Central memory CD4-positive, alpha-beta T cell (primary cell): ENCODE measurements at places on chromosomes 3 and 15.

GRCh38 chr3:97822359-97822775 is 556 bp downstream of the CRYBG3 start:
- peak; percentile 7 for DNase-seq

DNA sequence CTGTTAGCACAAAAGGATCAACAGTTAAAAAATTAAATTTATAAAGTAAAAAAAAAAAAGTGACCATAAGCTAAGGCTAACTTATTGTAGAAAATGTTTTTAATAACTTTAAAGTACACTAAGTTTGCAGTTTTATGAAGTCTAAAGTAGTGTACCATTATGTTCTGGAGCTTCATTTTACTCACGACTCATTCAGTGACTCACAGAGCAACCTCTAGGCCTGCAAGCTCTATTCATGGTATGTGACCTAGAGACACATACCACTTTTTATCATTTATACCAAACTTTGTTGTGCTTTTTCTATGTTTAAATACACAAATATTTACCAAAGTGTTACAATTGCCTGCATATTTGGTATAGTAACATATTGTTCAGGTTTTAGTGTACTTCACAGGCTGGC is 1552.3 kb downstream of the OTOL1 start:
- DNase-seq = no peak

GRCh38 chr15:87733541-87733941 is 523.0 kb downstream of the NTRK3 start:
- no peak for DNase-seq

GRCh38 chr15:85563328-85563727 is 182.9 kb downstream of the AKAP13 start:
- no peak for DNase-seq

DNA sequence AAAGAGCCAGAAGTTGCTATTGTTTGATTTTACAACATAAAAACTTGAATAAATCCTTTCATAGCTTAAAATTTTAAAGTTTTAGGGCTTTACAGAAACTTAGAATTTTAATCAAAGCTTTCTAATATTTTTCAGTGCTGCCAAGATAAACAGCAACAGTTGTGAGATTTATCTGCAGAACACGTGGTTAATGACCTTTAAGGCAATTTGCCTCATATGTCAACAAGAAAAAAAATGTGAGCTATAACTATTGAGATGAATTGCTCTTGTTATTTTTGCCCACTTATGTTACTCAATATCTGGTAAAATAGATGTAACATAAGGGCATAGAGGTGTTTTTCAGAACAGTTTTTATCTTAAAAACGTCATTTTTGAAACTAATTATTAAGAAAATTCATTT is 96.7 kb upstream of the NECTIN3 start:
- DNase-seq = no peak

- no peak for DNase-seq
Measured at GRCh38 chr3:15754047-15754446, 43.7 kb downstream of the ANKRD28 start.

DNA sequence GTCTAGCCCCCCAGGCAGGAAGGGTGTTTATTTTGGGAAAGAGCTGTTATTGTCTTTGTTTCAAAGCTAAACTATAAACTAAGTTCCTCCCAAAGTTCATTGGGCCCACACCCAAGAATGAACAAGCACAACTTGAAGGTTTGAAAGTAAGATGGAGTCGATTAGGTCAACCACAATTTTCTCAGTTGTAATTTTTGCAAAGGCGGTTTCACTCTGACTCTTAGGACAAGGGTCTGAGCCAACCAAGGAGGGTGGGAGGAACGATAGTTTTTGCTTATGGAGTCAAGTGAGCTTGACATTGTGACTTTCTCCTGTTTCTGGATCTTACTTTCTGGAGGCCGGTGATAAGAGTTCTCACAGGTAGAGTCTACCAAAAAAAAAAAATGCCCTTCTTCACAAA is 5.8 kb upstream of the ZNF770 start:
- DNase-seq = no peak
